ENCODE measurements at places on chromosomes 2 and 18.

GRCh38 chr2:181440344-181440743, 16.8 kb upstream of the ITGA4 start:
- DNase-seq = no peak

- no peak for DNase-seq
These were observed 81.6 kb downstream of the KIAA2012 start for GRCh38 chr2:202154613-202155012.

DNA sequence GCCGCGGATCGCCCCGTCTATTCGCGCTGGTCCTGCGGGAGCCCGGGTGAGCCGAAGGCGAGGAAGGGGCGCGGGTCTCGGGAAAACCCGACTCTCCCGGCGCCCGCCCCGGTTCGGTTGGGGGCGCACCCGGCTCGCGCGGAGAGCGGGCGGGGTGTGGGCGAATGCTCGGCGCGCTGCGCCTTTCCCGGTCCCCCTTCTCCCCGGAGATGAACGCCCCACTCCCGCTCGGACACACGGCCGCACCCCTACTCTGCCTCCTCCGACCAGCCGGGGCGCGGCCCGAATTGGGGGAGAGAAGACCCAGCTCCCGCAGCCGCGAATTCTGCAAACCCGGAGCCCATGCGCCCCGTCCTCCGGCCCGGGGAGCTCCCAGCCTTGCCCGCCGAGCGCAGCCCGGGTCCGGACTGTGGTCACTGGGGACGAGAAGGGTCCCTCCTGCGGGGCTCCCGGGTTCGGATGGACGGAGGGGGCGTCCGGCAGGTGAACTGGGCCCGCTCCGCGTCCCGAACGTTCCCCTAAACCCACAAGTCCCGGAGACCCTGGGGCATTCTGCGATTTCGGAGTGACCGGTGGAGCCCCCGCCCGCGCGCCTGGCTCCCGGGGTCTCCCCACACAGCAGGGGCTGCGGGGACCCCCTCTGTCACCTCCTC, 734 bp downstream of the KCNG2 start:
- DNase-seq = no peak

DNA sequence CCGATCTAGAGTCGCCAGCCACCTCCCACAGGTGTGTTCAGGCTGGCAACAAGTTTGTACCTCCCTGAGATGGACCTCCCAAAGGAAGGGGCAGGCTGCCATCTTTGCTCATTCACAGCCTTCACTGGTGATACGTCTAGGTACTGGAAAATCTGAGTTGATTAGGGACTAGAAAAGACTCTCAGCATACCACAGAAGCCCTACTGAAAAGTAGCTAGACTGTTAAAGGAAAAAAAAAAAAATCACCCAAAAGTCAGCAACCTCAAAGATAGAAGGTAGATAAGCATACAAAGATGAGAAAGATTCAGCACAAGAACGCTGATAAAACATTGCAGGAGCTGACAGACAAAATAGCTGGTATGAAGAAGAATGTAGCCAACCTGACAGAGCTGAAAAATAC, 128.6 kb upstream of the WDR75 start:
- DNase-seq = no peak

DNA sequence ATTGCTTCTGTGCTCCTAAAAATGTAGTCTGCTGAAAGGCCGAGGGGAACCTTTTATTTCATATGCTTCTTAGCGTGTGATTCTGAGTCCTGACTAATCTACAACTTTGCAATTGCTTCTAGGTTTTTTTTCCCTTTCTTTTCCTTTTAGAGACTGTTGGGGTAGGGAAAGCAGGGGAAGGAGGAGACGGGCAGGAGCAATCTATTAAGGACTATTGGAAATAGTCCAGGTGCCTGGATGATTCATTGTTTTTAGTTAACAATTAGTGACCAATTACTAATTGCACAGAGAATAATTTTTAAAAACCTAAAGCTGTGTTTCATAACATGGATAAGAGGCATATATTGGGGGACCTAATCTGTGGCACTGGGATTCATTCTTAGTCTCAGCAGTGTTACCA, 49.4 kb upstream of the STON1 start:
- no peak for DNase-seq

DNA sequence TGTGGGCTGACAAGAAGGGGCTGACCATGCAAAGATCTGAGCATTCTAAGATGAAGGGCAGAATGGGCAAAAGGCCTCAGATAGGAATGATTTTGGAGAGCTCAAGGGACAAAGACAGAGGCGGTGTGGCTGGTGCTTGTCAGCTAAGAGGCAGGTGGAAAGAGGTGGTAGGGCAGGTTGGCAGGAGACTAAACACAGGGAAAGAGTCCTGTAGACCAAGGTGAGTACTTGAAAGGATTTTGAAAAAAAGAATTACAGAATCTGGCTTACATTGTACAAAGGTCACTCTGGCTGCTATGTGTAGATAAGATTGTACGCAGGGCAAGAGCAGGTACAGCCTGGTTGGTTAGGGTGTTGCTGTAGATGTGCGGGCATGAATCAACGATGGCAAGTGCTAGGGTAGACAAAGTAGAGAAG, 50.6 kb downstream of the STK39 start:
- DNase-seq = no peak

- DNase-seq = peak; percentile 56
These were observed 82.5 kb upstream of the KCNE4 start for GRCh38 chr2:222969491-222969890.

DNA sequence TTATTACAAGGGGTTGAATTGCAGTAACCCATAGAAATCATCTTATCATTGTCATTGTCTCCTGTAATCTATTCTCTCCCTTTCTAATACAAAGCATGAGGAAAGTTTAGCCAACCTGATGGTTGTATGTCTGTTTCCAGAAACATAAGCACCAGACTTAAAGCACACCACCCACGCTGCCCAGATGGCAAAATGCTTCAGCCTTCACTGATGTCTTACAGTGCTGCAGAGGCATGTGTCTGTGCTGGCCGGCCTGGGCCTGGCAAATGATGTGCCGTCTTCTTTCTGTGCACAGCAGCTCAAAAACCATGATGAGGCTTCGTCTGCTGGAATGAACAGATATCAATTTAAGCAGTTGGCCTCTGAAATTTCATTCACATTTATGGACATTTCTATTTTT, 443.0 kb upstream of the RGPD4 start:
- no peak for DNase-seq

DNA sequence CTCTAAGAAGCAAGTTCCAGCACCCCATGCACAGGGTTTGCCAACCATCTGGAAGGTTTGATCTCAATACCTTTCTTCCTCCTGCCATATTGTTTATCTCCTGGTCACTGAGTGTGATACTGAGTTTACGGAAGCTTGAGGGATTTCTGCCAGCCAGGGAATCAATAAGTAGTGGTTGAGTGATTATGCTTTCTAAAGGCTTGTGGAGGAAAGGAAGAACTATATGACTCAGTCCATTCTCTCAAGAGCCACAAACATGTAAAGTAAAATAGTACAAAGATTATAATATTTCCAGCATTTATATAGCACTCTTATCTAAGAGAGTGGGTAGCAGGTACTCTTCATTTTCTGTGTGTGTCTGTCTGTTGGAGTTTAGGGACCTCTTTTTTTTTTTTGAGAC, 49.2 kb downstream of the SLC4A3 start:
- no peak for DNase-seq

GRCh38 chr2:95051626-95052025, 26.1 kb downstream of the MAL start:
- DNase-seq = no peak

DNA sequence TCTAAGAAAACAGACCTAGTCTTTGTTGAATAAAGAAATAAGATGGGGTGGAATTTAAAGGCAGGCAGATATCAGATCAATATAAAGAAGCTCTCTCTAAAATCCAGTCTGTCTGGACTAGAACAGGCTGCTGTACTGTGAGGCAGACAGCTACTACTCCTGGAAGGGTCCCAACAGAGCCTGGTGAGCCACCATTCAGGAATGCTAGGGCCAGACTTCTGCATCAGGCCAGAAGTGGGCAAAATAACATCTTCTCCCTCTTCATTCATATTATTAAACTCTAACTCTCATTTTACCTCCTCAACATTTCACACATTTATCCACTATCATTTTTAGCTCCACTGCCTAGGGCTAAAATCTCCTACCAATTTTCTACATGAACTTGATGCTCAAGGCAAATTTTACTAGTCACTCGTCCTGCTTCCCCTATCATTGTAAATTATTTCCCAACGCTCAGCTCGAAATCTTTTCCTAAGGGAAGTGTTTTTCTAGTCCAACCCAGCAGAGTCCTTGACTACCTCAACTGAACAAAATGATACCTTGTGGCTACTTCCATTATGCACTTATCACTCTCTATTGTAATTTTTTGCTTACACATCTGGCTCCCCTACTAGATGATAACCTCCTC, 45.2 kb upstream of the GLS start:
- peak; percentile 92 for DNase-seq

DNA sequence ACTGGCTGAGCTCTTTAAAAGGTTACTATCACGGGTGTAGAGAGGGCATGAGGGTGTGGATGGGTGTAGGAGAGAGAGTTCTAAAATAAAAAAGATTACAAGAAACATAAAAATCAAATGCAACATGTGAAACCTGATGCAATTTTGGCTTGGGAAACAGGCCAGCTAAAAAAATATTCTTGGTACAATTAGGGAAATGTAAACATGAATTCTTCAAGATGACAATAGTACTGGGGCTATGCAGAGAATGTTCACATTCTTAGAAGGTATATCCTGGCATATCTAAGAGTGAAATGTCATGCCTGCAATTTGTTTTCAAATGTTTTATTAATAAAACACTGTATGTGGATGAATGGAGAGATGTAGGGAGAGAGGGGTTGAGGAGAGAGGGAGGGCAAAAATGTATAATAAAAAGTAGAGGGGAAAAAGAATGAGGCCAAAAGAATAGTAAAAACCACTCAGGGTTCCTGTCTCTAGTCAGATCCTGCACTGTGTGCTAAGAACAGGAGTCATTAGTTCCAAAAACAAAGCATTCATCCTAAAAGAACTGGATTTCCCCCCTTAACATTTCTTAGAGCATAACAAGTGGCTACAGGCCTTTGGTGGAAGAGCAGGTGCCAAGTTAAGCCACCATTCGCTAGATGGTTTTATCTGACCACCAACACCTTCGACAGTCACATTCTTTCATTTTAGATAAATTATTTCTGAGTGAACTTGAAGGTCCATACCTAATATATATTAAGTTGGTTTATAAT, 77.3 kb downstream of the LPIN2 start:
- DNase-seq = no peak

DNA sequence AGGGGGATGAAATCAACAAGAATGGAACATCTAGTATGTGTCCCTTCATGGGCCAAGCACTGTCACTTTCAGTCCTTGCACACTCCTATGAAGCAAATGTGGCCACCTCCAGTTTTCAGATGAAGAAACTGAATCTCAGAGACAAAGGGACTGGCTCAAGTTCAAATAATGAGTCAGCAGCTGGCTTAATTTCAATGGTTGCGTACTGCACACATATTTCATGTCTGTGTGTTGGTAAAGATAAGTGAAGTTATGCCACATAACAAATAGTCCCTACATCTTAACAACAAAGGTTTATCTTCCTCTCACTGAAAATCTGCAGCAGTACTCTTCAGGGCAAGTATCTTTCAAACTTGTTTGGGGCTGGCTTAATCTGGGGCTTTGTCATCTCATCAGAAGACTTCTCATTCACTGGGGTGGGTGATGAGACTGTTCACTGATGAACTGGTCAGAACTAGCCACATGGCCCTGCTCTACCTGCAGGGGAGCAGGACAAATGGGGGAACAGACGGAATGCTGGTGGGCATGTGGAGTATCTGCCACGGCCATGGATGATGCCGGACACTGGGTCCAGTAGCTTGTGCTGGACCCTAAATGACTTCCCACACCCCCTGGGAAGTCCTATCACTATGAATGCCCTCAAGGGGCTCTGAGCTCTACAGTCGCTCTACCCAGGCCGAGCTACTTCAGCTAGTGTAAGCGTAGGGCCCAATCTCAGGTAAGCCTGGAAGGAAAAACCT, 263.2 kb downstream of the CYP26B1 start:
- DNase-seq = peak; percentile 92

GRCh38 chr2:181022652-181023051, 42.2 kb downstream of the UBE2E3 start:
- DNase-seq = no peak

DNA sequence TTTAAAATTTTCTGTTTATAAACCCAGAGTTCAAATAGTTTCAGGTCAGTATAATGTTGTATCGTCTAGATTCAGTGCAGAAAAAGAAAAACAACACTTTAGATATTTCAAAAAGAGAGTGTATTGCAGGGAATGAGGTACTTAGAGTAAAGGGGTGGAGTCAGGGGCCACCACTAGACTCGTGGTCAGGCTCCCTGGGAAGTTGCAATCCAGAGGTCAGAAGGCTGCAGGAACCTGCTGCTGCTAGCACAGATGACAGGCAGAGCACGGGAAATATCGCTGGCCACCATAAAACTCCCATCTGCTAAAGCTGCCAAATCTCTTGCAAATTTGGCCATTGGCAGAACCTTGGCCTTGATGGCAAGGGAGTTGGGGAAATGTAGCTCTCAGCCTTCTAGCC, 64.6 kb downstream of the THNSL2 start:
- no peak for DNase-seq

GRCh38 chr2:233399306-233400225, 45.3 kb downstream of the DGKD start:
- no peak for DNase-seq

DNA sequence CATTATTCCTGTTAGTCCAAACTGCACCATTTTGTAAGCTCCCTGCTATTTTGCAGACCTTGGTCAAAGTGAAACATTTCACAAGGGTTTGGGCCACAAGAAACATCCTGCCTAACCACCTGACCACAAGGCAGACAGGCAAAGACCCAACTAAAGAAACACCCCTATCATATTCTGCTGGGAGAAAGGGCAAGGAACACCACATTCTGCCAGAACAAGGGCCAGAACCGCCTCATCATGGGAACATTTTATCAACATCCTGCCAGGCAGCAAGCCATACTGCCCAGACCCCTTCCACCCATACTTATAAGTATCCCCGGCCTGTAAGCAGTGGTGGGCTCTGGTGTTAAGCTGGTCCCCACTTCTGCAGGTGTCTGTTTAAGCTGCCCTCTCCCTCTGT, 12.0 kb upstream of the RAB31 start:
- no peak for DNase-seq

DNA sequence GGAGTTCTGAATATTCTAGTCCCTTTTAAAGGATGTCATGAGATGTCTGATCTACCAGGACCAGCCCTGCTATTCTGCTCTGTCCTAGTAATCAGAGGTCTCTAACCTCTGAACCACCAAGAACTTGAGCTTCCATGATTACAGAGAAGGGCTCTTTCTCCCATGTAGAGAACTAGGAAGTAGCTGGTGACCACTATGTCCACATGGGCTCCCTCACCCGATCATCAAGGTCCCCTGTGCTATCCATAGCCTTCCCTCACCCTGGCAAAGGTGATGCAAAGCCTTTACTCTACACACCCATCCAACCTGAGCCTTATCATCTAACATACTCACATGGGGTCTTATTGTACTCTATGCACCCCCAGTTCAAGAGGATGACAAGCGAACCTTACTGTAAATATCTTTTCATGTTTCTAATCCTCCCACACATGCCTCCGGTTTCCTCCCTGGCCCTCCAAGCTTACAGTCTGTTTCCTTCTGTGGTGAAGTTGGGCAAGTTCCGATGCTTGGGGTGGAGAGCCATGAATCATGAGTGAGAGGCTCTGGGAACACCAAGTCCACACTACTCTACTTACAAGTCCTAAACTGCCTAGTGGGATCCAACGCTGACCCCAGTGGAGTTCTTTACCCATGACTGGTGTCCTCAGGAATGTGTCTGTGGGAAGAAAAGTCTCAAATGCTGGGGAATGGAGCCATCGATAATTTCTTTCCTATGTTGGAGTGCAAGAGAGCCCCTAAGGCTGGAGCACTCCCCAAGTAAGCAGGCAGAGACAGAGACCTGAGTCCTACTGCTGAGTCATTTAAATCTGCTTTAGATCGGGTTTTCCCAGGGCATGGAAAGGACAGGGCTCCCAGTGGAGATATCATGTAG, 73.3 kb upstream of the KLF7 start:
- DNase-seq = peak; percentile 100

- peak; percentile 52 for DNase-seq
These were observed 17.1 kb upstream of the ANKRD62 start for GRCh38 chr18:12076424-12077140.

All from RPMI7951 (cell line).